Glutamatergic neuron (in vitro differentiated cells): ENCODE measurements at places on chromosomes 12 and 14.

DNA sequence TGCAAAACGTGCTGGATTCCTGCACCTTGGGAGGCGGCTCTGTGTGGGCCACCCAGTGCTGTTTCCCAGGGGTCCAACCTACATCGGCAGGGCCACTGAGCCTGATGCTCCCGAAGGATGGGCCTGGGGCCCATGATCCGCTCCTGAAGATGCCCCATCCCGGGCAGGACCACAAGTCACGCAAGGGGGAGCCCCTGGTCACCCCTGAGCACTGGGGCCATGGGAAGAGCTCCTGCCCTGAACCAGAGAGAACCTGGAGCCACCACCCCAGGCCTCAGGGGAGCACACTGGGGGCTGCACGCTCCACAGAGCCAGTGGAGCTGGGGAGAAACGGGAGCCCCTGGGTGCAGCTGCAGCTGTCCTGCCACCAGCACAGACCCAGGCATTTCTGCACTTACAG is 124.6 kb upstream of the SFSWAP start:
- DNase-seq = no peak

DNA sequence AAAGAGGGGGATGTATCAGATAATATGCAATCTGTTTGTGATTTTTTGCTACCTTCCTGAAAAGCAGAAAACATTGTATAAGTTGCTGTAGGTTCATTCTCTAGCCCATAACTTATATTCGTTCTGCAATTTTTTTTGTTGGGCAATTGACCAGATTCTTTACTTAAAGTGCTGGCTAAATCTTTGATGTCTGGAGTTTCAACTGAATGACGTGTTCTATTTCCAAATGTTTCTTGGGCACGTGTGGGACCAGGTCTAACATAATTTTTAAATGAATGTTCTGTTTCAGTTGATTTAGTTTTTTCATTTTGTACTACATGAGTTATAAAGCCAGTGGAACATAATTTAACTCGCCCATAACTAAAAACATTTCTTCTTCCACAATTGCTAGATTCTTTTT is 3.8 kb downstream of the MLH3 start:
- no peak for DNase-seq

DNA sequence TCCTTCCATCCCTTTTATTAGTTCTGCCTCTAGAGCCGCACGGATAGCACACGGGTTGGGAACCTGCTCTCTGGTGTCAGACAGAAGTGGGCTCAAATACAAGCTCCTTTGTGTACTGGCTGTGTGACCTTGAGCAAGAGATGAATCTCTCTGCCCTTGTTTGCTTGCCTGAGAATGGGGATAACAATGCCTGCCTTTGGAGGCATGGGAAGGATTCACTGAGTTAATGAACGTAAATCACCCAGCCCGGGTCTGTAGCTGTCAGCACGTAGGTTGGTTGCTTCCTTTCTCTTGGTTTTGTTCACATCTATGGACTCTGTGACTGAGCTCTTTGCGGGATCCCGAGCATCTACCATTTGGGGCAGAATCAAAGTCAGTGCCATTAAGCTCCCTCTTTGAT is 79.3 kb upstream of the NRXN3 start:
- DNase-seq = no peak

DNA sequence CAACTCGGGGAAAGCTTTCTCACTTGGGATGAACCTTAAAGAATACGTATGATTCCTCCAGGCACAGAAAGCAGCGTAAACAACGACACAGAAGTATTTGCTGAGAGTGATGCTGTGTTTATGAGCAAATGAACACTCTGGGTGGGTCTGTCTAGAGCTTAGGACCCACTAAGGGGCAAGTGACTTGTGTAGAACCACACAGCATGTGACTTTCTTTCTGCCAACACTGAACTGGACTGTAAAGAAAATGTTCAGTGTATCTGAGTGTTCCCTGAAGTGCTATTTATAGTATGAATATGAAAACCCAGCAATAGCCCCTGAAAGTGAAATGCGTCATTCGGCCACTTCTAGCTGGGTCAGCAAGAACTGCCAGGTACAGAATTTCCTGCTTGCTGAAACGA is 78.5 kb downstream of the ST8SIA1 start:
- DNase-seq = no peak

- DNase-seq = no peak
Observed at GRCh38 chr14:103524002-103524935, 1.6 kb upstream of the CKB start.

GRCh38 chr12:11965258-11965910 is 105.4 kb upstream of the BCL2L14 start:
- DNase-seq = no peak
